CD4-positive, alpha-beta T cell treated with Interferon gamma for 1 hour (primary cell): ENCODE measurements at places on chromosomes 6 and 20.

DNA sequence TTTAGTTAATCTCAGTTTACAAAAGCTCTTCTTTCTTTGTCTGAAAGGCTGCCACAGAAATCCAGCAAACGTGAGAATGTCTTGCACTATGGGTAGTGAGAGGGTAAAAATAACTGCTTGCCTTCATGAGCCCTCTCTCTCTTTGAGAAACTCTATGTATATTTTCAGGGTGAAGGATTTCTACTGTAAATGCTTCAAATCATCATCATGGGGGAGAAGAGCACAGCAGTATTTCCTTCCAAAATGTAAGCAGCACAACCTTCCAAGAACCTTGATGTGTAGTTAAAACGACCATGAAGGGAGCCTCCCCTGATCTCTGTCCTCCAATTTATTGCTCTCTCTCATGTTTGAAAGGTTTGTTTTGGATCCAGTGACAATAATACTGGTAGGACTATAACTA is 141.3 kb upstream of the CENPW start:
- no peak for DNase-seq

DNA sequence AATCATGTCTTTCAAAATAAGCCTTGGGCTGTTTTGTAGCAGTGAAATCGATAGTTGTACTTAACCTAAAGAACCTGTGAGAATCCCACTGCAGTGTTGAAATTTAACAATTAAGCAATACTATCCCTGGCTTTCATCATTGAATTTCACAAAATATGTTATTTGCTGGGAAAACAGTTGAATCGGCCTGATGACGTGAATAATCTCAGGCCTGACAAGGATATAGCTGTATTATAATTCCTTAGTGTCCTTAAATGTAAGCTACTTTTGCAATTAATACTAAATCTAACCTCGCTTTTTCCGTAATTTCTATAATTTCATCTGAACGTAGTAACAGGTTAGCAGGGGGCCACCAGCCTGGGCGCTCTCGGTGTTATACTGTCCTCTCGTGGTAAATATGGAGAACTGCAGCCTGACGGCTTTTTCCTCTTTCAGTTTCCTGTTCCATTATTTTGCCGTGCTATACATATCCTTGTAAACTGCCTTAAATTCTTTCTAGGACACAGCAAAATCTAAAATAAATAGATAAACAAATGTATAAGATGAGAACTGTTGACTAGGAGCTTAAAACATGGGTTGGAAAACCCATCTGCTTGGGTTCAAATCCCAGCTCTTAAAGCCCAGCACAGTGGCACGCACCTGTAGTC is 24.0 kb downstream of the MTFR2 start:
- peak; percentile 41 for DNase-seq

GRCh38 chr6:100276311-100277057 is 188.2 kb downstream of the SIM1 start:
- DNase-seq = no peak

GRCh38 chr20:21693322-21693721 is 12.1 kb upstream of the PAX1 start:
- DNase-seq = no peak
